Left lobe of liver (tissue), 2 donors: ENCODE measurements at places on chromosomes 7 and 10.

GRCh38 chr10:109647627-109648026, 275.7 kb downstream of the XPNPEP1 start:
- no peak for DNase-seq

DNA sequence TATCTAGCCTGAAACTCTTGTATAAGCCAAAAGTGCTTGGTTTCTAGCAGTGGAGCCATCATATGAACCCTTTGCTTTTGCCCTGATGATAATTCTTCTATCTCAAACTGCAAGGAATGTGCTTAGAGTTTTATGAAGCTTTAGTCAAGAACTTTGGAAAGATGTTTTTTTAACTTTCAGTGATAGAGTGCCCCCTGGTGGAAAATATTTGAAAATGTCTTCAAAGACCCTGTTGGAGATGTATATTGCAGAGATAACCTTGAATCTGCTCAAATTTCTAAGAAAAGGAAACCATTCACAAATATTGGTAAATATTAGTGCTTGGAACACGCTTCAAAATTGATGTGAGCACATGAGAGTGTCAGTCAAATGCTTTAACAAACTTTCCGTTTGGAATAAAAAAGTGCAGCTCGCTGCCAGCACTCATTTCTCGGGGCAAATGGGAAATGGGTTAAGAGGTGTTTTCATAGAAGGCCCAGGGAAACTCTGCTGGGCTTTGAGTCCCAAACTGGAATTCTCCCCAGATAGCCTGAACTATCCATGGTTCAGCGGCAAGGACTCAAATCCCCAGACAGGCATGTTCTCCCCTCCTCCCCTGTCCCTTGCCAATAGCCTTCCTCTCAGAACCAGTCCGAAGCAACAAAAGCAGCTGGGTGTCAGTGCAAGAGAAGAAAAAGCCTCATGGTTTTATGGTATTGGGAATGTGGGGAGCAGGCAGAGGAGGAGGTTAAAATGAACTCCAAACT, 129.3 kb downstream of the MYOF start:
- no peak for DNase-seq

GRCh38 chr7:19001854-19002253, 115.6 kb downstream of the TWIST1 start:
- DNase-seq, result no peak

DNA sequence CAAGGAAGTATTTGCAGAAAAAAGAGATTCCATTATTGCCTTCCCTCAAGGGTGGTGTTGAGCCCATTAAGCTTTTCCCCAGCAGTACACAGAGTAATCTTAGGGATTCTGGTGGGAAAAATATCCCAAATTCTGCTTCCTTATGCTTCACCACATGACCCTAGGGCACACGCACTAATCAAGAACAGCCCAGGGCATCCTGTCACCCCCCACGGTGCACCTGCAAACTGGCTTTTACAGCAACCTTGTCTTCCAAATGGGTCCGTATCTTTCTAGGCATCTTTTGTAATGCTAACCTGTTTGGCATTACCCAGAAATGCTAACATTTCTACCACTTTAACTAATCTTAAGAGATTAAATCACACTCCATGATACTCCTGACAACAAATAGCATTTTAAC, 926 bp upstream of the C7orf33 start:
- no peak for DNase-seq

DNA sequence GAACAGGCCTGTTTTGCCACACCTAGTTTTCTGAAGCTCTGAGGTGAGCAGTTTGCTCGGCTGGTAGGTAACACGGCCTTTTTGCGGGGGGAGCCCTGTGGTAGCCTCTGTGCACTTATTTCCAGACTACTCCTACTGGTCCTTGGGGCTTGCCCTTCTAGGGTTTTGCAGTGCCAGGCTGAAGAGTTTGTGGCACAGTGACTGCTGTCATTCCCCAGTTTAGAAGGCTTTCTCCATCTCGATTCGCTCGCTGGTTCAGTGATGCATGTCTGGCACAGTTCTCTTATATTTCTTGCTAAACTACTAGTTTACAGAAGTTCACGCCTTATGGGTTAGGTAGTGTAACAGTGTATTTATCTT, 711 bp downstream of the KIF20B start:
- DNase-seq, result no peak

DNA sequence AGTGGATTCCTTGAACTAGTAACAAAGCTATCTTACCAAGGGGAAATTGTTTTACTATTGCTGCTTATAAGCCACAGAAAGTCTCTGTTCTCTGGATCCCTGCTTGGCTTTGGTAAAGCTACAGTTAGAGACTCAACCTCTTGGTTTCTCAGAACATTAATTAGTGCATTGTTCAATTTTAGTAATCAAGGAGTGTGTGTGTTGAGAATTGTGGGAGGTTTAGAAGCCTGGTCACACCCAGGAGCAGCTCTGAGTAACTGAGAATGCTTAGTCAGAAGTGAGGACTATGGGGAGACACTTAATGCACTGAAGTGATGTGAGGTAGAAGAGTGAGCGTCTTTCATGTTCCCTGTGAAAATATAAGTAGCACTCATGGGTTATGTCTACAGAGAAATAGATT, 8.2 kb upstream of the ACTA2 start:
- DNase-seq, result no peak

GRCh38 chr7:80106498-80107113, 28.0 kb upstream of the GNAI1 start:
- DNase-seq, result no peak

DNA sequence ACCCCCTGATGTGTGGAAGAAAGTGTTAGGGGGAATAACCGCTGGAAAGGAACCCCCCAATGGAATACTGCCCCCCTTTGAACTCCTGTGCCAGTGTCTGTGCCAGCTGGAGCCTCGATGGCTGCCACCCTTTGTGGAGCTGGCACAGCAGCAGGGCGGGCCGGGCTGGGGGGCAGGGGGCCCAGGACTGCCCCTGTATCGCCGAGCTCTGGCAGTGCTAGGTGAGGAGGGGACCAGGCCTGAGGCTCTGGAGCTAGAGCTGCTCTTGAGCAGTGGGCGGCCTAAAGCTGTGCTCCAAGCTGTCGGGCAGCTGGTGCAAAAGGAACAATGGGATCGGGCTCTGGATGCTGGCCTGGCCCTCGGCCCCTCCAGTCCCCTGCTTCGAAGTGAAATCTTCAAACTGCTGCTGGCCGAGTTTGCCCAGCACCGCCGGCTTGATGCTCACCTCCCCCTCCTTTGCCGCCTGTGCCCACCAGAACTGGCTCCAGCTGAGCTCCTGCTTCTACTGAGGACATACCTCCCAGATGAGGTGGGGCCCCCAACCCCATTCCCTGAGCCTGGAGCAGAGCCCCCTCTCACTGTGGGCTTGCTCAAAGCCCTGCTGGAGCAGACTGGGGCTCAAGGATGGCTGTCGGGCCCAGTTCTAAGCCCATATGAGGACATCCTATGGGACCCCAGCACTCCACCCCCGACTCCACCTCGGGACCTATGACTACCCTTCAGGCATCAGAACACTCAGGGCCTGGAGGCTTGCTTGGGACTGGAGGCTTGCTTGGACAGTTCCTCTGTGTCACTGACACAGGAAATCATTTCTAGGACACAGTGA, 2.2 kb downstream of the HPS6 start:
- no peak for DNase-seq

DNA sequence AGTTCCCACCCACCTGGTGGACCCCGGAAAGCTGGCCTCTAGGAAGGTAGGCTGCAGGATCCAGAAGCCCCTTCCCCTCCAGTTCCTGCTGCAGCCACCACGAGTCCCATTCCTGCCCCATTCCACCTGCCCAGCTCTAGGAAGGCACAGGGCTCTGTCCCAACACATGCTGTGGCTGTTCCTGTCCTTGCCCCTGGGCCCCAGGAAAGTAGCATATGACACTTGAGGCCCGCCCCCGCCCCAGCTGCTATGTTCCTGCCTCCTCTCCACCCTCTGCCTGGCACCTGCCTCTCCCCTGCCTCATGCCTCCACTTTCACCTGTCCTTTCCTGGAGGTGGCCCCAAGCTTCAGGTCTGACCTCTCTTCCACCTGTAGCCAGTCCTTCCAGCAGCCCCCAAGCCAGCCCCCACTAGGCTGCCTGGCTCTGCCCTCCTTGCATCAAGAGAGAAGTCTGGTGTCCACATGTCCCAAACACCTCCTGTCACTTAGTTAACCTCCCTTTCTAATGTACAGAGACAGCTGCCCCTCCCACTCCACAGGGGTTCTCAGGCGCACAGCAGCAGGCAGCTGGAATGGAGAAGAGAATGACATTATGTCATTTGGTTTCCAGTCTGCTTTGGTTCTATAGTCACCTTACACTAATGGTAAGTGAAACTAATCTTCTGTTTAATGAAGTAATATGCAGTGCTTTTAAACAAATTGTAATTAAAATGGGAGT, 22.7 kb downstream of the YKT6 start:
- DNase-seq, result no peak

GRCh38 chr7:157399086-157399687, 62.4 kb downstream of the DNAJB6 start:
- DNase-seq, result no peak

GRCh38 chr10:35635576-35635975, 6.5 kb downstream of the FZD8 start:
- no peak for DNase-seq

DNA sequence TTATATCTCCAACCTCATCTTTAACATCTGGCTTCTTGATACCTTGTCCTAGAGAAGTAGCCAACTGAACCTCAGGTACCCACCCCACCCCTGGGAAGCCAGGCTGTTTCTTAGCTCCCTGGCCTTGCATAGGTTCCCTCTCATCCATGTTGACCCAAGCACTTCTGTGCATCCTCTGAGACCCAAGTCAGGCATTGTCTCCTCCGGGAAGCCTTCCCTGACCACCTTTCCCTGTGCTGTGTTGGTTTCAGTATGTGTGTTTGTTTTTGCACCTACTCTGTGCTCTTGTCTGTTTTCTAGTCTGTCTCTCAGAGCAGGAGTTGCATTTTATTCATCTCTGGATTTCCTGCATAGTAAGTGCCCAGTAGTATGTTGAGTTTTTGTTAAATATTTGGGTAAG, 93.4 kb upstream of the ANLN start:
- no peak for DNase-seq

DNA sequence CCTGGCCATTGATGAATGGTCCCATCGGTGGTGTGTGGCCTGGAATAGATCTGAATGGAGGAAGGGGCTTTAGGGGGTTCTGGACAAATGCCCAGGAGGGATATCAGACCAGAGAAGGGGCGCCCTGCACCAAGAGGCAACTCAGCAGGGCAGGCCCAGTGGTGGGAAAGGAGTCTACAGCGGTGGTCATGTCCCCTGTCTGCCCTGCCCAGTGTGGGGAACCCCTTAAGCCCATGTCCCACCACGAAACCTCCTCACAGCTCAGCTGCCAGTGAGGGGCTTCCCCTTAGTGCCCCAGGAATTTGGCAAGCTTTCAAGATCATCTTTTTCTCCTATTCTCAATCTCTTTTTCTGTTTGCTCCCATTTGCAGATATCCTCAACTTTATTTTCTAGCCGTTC, 14.1 kb upstream of the CCSER2 start:
- DNase-seq, result no peak

- DNase-seq, result no peak
These were observed 611.5 kb upstream of the IGFBP3 start for GRCh38 chr7:46532571-46532970.

GRCh38 chr10:14010101-14010558, 320.6 kb downstream of the FRMD4A start:
- no peak for DNase-seq

GRCh38 chr7:46885167-46885566, 696.7 kb downstream of the TNS3 start:
- DNase-seq, result no peak

GRCh38 chr7:97179454-97180104, 62.1 kb downstream of the SDHAF3 start:
- DNase-seq, result no peak

DNA sequence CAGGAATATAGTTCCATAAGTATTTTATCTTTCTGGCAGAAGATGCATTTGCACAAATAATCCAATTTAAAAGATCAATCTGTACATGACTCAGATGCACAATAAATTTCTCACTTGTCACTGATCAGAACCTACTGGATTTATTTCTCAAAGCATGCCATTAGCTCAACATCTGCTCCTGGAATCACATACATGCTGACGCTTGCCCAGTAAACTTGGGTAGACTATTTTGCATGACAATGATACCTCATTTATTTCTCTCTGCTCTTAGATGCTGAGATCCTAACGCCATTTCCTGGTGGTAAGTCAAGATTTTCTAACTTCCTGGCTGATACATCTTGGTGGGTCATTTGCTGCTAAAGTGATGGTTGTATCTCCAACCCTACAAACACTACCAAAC, 33.8 kb upstream of the C10orf120 start:
- DNase-seq, result no peak
